DMS79 (cell line): ENCODE measurements at places on chromosomes 6 and 20.

GRCh38 chr6:161696801-161697200, 422.9 kb upstream of the AGPAT4 start:
- no peak for DNase-seq

GRCh38 chr6:132354517-132355167, 46.6 kb downstream of the MOXD1 start:
- DNase-seq, result no peak

- no peak for DNase-seq
Observed at GRCh38 chr6:147950623-147950987, 392.0 kb upstream of the SASH1 start.

GRCh38 chr6:117542493-117542892, 59.8 kb downstream of the GOPC start:
- DNase-seq, result no peak

DNA sequence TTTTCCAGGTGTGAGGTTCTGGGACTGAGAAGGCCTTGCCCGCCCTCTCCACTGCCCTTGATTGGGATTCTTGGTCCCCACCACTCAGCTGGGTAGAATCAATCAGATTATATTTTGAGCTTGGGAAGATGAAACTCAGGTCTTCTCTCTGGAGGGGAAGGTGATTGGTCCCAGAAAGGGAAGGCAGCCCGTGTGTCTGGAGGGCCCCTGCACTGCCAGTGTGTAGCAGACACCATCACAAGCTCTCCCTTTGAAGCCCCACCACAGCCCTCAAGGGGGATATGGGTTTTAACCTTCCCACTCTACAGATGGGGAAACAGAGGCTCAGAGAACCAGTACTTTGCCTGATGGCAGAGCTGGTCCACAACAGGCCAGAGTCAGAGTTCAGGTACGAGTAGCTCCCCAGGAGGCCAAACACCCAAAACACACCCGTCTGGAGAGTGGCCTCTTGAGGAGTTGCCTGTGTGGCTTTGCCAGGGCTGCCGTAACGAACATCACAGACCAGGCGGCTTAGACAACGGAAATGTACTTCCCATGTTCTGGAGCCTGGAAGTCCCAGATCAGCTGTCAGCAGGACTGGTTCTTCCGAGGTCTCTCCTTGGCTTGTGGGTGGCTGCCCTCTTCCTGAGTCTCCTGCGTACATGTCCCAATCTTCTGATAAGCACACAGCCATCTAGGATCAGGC, 205.6 kb downstream of the SYNDIG1 start:
- DNase-seq, result no peak

DNA sequence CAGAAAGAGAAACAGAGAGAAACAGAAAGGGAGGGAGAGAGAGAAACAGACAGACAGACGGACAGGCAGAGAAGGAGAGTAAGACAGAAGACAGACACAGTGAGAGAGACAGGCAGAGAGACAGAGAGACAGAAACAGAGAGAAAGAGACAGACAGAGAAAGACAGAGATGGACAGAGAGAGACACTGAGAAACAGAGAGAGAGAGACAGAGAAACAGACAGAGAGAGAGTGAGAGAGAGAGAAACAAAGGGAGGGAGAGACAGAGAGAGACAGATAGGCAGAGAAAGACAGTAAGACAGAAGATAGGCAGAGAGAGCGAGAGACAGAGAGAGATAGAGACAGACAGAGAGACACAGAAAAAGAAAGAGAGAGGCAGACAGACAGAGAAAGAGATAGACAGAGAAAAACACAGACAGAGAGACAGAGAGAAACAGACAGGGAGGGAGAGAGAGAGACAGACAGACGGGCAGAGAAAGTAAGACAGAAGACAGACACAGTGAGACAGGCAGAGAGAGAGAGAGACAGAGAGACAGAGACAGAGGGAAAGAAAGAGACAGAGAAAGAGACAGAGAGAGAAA, 753.4 kb upstream of the DEFB115 start:
- DNase-seq, result no peak

- peak; percentile 21 for DNase-seq
Observed at GRCh38 chr6:138765896-138766655, 7.5 kb upstream of the CCDC28A start.

- DNase-seq, result no peak
Observed at GRCh38 chr6:24330137-24330732, 27.6 kb downstream of the DCDC2 start.

DNA sequence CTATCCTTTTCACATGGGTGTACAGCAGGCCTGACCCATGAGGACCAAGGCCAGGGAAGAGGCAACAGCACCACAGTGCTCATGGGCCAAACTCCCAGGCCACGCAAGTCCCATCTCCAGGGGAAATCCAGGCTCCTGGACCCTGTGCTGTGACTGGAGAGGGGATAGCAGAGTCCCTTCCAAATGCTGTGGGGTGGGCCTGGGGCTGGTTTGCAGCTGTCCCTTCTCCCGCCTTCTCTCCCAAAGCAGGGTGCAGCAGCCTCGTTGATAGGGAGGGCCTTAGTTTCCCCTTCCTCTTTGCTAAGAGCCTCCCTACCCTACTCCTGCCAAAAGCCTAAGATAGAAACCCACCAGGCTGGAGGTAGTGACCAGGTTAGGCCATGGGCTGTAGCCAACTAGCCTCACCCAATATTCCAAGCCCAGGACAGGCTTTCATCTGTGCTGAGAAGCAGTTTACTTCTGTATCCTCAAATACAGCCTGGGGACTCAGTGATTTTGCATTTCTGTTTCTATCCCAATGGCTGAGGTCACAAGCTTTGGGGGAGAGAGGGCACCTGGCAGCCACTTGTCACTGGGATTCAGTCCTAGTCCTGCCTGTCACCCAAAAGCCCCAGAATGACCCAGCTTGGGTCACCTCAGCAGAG, 1.4 kb downstream of the CTSZ start:
- no peak for DNase-seq

GRCh38 chr20:62522748-62523396, 47.1 kb upstream of the GATA5 start:
- DNase-seq, result no peak

DNA sequence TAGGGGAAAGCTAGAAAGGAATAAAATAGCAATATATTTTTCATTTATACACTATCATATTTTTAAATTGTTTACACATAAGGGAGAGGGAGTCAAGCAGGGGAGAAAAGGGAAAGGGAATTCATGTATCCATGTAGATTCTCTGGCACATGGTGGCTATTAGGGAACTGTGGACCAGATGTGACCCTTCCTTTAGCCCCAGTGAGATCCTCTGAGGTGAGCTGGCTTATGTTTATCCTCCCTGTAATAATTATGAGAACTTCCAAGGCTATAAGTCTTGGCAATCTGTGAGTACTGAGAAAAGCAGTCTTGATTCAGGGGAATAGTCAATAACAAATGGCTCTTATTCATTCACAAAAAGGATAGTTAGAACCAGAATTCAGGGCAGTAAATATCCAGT, 42.6 kb downstream of the TSBP1 start:
- DNase-seq, result no peak

GRCh38 chr6:127812985-127813698, 87.7 kb downstream of the THEMIS start:
- no peak for DNase-seq

DNA sequence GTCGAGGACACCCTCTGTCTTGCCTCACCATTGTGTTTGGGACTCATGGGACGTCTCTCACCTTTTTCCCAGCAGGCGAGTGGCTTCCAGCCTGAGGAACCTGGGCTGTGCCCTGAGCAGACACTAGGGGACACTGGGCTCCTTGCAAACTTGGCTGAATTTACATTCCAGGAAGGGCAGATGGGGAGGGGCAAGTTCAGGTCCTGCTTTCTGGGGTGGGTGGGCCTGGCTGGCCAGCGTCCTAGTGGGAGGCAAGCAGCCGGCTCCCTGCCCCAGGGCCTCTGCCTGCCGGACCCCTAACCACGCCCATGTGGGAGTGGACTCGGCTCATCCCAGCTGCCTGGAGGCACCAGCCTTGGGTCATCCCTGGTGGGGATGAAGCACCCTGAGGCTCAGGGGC, 48.2 kb upstream of the MLN start:
- DNase-seq, result no peak

DNA sequence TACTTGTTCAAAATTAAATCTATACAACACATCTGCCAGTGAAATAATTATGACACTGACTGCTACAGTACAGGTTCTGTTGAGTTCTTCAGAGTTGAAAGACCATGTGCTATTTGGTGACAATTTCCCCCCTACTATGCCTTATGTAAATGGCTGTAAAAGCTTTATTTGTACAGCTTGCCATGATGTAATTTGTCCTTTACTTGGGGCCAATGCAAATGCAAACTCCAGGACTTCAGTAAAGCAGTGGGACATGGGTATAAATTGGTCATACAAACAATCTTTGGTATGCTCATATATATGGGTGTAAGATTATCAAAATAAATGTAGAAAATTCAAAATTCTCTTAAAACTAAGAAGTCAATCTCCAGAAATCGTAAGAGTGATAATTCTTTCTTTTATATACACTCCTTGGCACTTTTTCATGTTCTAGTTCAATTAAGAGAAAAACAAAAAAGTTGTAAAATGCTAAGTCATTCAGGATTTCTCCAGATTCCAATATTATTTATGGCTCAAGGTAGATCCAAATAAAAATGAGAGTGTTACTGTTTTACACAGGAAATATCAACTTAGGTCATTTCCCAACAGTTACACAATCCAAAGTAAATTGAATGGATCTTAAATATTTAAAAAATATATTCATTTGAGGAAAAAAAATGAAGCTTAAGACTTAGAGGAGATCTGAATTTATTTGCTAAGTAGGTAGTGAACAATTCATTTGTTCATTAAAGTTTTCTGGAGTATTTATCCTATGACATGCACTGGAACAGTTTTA, 1310.5 kb upstream of the CITED2 start:
- no peak for DNase-seq

GRCh38 chr20:58433759-58434158, 44.7 kb downstream of the VAPB start:
- no peak for DNase-seq

DNA sequence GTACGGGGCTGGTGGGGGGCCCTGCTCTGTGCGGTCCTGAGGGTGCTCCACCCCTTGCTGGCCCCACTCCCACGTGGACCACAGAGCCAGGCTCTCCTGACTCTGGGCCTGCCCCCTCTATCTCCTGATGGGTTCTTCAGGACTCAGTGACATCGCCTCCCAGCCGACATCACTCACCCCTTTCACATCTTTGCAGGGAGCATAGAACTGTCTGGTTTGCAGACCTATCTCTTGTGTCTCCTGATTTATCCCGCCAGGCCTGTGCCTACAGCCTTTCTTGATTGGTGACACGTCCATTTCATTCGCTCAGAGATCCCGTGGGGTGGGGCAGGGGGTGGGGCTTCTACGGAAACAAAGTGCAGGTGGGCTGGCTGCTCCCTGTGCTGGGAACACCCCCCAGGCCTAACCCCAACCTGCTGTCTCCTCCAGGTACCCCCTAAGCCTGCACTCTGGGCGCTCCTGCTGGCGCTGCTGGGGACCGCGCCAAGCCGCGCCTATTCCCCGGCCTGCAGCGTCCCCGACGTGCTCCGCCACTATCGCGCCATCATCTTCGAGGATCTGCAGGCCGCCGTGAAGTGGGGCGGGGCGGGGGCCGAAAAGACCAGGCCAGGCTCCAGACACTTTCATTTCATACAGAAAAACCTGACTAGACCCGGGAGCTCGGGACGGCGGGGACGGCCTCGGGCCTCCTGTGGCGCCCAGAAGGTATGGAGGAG, 1.7 kb downstream of the C20orf204 start:
- DNase-seq, result peak; percentile 56

GRCh38 chr6:37585523-37585905, 85.8 kb upstream of the CCDC167 start:
- no peak for DNase-seq

- no peak for DNase-seq
Observed at GRCh38 chr6:101534821-101535220, 141.3 kb downstream of the GRIK2 start.

DNA sequence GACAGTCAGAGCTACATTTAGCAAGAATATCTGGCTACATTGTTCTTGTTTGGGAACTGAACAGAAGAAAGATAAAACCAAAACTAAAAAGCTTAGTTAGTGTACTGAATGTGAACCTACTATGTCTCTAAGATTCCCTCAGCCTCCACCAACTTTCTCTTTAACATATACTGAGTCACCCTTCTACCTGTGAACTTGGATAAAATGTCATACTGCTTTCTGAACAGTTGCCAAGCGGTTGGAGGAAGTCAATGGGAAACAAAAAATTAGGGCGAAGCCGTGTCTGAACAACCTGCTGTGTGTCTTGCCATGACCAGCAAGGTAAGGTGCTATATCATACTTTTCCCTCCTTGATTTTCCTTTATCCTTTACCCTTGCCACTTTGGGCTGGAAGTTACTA, 243.5 kb downstream of the BTBD9 start:
- DNase-seq, result no peak

- DNase-seq, result no peak
Observed at GRCh38 chr6:109255087-109255486, 127.2 kb downstream of the CD164 start.

- DNase-seq, result no peak
Observed at GRCh38 chr6:42046464-42047212, 3.7 kb upstream of the TAF8 start.

DNA sequence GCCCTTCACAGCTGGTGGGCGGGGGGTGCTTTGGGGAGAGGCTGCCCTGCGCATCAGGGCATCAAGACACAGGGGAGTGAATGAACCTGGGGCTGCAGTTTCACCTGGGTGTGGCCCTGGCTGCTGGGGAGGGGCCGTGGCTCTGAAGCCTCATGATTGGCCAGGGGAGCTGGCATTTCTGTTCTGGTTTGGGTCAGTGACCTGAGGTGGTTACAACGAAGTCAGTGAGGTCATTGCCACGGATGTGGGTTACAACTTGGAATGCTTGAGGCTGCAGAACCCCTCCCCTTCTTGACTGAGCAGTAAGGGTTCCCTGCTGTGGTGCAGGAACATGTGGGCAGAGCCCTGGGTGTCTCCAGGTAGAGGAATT, 3.0 kb downstream of the TCEA2 start:
- no peak for DNase-seq

DNA sequence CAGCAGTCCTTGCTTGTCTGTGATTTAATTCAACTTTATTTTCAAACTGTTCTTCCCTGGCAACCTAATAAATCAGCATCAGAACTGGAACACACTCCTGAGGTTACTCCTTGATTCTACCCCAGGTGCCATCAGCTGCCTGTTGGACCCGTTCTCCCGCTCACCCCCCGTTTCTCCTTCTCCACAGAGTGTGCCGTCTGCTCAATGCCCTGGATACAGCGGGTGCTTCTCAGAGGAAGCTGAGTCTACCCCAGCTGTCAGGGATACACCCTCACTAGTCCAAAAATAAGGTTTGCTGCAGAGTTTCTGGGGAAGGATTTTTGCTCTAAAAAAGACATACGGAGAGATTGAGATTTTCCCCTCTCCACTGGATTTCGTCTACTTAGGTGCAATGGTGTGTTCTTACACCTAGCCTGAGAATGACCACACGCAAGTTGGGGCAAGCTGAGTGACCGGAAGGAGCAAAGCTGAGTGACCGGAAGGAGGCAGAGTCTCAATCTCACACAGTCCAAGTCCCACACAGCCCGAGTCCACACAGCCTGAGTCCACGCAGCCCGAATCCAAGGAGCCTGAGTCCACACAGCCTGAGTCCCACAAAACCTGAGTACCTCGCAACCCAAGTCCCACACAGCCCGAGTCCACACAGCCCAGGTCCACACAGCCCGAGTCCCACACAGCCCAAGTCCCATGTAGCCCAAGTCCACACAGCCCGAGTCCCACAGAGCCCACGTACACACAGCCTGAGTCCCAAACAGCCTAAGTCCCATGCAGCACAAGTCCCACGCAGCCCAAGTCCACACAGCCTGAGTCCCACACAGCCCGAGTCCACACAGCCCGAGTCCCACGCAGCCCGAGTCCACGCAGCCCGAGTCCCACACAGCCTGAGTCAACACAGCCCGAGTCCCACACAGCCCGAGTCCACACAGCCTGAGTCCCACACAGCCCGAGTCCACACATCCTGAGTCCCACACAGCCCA, 58.6 kb upstream of the DACT2 start:
- no peak for DNase-seq
